Stimulated activated CD4-positive, alpha-beta T cell treated with anti-CD3 and anti-CD28 coated beads, Interleukin-1b, Interleukin-23, amount 100 ng/mL, for 1 hour (primary cell): ENCODE measurements at places on chromosomes 5 and 9.

GRCh38 chr5:19240170-19240569 is 747.8 kb downstream of the CDH18 start:
- no peak for DNase-seq

DNA sequence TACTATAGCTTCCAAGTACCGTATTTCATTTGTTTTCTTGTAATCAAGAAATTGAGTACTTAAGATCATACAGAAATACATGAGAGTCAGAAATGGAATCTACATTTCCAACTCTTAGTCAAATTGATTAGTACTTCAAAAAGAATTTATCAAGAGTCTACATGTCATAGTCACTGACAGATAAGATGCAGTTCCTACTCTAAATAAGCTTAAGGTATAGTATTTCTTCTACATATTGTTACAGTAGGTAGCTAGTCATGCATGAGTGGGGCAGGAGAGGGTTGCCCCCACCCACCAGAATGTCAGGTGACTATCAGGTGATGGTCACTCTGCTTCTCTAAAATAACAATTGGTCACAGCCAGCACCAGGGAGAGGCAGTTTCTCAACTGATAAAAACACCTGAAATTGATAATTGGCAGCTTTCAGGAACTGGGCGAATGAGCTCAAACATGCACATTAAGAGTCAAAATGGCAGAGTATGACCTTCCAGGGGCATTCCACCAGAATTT is 2.9 kb downstream of the BAAT start:
- no peak for DNase-seq

- no peak for DNase-seq
Measured at GRCh38 chr9:20650313-20650712, 28.0 kb upstream of the MLLT3 start.

GRCh38 chr9:83511051-83511450 is 27.1 kb downstream of the FRMD3 start:
- no peak for DNase-seq

DNA sequence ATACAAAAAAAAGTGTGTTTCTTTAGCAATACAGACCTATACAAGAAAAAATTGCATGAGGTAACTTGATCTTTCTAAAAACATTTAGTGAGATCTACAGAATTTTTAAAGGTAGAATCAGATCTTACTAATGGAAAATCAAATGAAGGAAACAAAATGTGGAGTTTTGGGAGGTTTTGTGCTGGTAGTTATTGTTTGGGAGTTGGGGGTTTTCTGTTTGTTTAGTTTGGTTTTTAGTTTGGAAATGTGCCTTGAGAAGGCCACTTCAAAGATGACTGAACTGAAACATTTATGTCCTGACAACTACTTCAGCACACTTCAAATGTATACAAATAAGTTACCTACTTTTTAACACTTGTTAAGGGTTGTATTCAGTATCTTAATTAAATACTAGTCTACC is 280.1 kb downstream of the NR2F1-AS1 start:
- no peak for DNase-seq

DNA sequence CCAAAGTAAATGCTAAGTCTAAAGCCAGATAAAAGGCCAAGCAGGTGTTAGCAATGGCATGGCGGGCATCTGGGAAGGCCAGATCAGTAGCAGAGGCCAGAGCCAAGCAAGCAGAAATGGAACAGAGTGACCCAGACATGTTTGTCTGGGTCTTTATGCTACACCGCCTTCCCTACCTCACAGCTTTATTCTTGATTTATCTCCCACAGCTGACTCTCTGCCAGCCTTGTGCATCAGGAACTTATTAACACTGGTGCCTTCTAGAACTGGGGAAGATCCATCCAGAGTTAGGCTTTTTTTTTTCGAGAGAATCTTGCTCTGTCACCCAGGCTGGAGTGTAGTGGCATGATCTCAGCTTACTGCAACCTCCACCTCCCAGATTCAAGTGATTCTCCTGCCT is 112.5 kb upstream of the SLC44A1 start:
- DNase-seq: no peak
